ENCODE measurements at places on chromosomes 12 and 14.

- no peak for DNase-seq
Measured at GRCh38 chr12:110743571-110744093, 941 bp upstream of the PPP1CC start.

- DNase-seq = no peak
Measured at GRCh38 chr14:56196274-56196673, 78.1 kb downstream of the PELI2 start.

DNA sequence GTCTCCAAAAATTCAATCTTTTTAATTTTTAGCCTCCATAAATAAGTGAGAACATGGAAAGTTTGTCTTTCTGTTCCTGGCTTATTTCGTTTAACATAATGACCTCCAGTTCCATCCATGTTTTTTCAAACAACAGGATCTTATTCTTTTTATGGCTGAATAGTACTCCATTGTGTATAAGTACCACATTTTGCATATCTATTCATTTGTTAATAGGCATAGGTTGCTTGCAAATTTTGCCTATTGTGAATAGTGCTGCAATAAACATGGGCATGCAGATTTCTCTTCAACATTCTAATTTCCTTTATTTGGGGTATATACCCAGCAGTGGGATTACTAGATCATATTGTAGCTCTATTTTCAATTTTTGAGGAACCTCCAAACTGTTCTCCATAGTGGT is 16.1 kb upstream of the PAH start:
- DNase-seq = no peak

DNA sequence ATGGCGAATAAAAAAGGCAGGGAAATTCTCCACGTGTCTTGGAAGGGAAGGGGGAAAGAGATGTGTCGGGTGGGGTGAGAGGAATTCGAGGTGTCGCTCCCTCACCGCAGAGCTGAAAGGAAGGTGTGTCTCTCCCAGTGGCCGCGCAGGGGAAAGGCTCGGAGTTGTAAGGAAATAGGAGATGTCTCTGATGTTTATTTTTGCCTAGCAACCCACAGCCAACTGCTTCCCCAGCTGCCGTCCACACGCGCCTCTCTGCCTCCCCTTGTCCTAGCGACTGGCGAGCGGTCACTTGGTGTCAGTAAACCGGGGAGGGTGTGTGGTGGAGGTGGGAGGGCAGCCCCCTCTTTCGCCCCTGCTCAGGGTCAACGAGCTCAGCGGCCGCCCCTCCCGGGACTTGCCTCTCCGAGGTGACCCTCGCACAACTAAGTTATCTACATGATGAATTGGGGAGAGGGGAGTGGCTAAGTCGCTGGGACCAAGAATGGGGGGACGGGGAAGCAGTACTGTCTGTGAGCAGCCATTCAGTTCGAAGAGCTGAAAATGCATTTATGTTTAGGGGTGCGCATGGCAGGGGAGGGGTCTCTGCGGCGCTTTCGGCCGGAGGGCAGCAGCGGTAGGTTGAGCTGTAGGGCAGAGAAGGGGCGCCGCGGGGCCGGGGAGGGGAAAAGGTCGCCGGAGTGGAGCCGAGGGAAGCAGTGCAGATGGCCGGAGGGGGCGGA is 585 bp upstream of the DYRK2 start:
- peak; percentile 24 for DNase-seq

- no peak for DNase-seq
Measured at GRCh38 chr12:126493366-126494108, 1428.3 kb downstream of the AACS start.

- DNase-seq = no peak
Measured at GRCh38 chr14:63193236-63193635, 11.0 kb upstream of the RHOJ start.

GRCh38 chr12:4789776-4790175 is 69.6 kb downstream of the GALNT8 start:
- DNase-seq = no peak

DNA sequence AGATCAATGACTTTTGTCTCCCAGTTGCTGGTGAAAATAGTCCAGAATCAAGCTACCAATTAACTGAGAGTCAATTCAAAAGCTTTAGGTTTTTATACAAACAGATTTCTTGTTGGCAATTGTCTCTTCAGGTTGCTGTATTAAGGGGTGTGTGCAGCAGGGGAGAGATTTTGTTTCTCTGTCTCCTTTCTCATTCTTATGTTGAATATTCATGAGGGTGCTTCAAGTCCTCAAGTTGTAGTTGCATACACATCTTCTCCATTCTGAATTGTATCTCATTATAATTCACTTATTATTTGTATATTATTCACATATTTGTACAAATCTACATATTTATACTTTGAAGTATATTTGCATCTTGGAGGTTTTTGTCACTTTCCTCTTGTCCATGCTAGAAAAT is 126.7 kb upstream of the PTPRQ start:
- no peak for DNase-seq

DNA sequence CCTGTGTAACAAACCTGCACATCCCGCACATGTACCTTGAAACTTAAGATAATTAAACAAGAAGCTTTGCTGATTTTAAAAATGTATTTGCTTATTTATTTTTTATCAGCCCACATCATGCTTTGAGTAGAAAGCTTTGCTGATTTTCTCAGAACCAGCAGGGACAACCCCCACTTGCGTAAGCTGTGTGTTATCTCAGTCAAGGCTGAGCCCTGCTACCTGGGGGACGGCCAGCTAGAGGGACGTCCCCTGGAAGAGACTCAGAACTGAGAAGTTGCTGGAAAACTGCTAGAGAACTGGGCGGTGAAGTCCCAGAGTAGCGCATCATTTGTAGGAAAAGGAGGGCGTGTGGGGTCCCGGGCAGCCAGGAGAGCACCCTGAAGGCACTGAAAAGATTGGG is 4.1 kb upstream of the PLEK2 start:
- no peak for DNase-seq

- no peak for DNase-seq
Measured at GRCh38 chr12:45355730-45356129, 139.8 kb downstream of the ANO6 start.

DNA sequence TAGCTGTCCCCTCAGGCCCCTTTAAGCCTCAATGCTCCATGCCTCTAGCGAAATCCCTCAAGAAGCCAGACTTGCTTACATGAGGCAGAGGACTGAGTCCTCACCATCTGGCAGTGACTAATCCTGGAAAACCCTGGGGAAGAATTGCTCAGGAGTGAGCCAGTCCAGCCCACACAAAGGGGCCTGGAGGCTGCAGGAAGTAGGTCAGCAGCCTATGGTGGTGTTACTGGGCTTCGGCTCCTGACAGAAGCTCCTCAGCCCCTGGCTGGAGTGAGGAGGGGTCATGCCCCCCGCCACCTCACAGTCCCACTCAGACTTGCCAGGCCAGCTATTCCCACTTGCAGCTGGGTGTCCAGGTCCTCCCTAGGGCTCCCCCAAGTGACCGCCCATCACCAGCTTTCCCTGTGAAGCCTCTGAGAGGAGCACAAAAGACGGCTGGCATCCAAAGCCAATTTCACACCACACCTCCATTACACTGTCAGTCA is 250.5 kb downstream of the DPF3 start:
- no peak for DNase-seq

DNA sequence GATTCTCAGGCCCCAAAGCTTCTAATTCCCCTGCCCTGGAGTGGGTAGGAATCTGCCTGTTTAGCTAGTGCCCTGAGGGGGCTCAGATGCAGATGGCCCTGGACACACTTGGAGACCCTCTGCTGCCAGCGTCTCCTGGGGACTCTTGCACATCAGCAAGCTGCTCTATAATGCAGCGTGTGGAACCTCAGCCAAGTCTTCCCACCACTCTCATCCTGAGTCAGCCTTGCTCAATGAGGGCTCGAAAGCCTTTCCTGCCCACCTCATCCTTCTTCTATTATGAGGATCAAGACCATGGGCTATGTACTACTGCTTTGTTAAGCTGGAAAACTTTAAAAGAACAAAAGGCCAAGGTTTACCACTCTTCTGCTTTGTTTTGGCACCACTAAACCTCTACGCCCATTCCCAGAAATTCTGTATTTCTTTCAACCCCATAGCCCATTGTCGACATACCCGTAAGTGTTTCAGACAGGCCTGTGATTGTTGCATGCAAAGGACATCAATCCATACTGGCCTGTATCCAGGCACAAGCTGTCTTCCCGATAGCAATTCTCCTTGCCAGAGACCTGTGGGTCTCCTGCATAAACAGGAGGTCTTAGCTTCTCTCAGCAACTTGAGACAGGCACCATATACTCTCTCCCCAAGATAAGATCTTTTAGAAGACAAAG is 246.9 kb downstream of the DPF3 start:
- DNase-seq = no peak

GRCh38 chr14:100472094-100472455 is 115.1 kb downstream of the BEGAIN start:
- DNase-seq = no peak

DNA sequence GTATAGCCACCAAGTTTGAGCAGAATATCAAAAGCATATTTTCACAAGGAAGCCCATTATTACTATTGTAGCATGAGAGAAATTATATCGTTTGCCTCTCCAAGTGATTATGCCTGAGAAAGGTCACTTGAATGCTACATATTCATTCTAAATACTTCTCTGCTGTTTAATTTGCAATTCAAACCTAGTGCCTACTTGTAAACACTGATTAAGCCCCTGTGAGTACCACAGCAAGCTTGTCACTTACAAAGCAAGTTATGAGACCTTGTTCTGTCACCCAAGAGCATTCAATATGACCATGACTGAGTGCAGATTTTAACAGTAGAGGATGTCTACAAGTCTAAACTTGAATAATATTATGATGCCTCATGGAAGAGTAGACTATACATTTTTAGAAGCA is 124.7 kb upstream of the SSTR1 start:
- DNase-seq = no peak
